ENCODE measurements at places on chromosomes 16 and 17.

DNA sequence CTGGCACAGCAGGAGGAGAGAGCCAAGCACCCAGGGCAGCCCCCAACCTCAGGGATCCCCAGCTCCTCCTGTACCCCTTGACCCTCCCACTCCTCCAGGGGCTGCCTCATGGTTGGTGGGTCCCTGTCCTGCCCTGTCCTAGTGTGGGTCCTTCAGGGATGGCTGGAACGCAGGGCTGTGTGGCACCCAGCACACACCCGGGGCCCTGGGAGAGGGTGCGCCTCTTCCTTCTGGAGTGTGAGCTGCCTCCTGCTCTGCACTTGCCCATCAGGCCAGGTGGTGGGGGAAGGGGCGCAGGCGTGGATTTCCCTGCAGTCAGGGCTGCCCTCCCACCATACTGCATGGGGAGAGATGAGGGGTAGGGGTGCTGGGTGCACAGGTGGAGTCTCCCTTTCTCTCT lies 42.6 kb downstream of the SOCS1 start:
- DNase-seq: no peak

DNA sequence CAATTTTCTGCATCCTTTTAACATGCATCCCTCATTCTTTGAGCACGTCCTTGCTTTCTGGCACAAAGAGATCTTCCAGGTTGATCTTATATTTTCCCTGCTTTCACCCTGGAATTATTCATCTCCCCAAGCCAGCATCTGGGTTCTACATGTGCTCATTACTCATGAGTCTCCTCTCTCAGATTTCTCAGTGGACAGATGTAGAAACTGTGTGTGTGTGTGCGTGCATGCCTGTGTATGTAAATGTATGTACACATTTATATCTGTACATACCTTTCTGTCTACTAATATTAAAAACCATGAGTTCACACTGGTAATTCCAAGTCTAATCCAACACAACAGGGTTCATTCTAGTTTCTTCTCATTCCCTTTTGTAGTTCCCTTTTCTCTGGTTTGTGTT lies 41.9 kb upstream of the NSRP1 start:
- no peak for DNase-seq

DNA sequence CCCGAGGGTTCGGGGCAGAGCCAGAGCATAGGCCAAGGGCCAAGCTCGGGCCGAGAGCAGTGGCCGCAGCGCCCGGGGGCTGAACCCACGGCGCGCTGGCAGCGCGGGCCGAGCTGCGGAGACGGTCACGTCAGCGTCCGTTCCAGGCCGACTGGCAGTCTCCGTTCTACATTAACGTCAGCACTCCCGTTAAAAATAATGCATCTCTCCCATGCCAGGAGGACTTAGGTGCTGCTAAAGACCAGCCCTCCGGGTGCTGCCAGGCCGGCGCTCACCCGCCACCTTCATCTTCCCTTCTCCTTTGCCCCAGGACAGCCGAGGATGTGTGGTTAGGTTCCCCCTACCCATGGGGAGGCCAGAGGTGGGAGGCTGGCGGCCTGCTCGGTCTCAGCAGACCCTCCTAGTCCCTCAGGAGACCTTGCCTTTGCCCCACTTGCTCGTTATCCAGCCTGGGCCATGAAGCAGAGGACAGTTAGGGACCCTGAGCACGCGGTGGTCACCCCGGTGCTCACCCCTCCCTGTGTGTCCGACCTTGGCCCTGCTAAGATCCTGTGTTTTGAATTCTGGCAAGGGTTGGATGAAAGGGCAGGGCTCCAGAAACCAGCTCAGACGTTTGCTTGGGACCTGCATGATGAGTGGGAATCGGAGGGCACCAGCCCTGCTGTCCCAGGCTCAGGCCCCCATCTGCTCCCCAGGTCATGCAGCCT lies 572 bp downstream of the MPG start:
- DNase-seq: no peak

DNA sequence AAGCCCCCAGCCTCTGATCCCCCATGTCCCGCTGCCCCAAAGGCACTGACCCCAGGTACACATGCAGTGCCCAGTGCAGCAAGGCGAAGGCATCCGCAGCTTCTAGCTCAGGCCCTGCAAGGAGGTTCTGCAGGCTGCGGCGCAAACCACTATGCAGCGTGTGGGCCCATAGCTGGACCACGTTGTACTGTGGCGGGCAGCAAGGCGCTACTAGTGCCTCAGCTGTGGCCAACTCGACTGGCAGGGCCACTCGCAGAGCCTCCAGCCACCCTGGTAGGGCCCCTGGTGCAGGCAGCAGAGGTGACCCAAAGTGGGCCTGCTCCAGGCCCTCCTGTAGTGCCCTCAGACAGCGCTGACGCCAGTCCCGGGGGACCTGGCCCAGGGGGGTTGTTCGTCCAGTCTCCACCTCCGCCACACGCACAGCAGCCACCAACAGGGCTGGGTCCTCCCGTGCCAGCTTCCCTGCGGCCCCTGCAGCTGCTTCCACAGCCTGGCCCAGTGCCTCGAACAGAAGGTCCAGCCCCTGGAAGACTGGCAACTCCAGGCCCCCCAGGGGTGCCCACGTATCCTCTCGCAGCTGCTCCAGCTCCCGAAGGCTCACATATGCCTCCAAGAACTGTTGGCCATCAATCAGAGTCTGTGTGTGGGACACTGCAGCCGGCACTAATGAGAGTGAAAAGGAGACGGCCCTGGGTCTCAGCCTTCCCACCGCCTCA lies 2.6 kb downstream of the EXOC3L1 start:
- no peak for DNase-seq

DNA sequence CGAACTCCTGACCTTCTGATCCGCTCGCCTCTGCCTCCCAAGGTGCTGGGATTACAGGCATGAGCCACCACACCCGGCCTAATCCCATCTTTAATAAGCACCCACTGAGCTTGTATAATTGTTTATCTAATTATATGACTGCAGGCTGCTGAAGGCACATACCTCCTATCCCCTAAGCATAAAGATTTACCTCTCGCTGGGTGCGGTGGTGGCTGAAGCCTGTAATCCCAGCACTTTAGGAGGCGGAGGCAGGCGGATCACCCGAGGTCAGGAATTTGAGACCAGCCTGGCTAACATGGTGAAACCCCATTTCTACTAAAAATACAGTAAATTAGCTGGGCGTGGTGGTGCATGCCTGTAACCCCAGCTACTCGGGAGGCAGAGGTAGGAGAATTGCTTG lies 20.1 kb upstream of the YWHAE start:
- DNase-seq: no peak

DNA sequence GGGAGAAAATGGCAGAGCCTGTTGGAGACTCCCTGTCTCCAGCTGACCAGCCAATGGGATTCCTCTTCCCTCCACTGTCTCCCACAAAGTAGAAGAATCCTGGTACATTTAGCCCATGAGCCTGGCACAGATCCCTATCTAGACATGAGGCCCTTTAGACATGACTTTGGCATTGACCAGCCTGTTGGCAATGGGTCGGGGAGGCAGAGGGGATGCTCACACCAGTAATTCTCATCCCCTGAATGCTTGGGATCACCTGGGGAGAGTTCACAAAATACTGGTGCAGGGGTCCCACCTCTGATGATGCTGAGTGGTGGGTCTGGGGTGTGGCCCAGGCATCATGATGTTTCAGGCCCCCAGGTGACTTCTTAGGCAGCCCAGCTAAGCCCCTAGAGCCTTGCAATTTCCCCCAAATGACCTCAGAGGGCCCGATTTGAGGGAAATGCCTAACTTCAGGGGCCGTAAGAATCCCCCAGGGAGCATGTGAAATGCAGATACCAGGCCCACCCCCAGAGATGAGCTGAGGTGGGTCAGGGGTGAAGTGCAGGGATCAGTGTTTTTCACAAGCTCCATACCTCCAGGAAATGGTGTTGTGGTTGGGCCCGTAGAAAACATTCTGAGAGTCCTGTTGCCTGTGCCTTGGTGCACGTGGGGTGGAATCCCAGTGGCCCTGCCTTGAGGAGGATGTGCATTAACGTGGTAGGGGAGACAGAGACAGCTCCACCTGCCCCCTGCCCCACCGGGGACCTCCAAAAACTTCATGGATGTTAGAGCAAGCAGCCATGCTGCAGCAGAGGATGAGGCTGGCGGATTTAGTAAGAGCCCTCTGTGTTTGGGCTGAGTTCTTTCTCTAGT lies 42.1 kb downstream of the SNX20 start:
- no peak for DNase-seq
